ENCODE measurements at places on chromosomes 3 and 15.
A peak's percentile ranks its signal among the peaks of the same experiment; 100 is the strongest.

- no peak for DNase-seq
These were observed 11.6 kb upstream of the ZXDC start for GRCh38 chr3:126487151-126487771.

DNA sequence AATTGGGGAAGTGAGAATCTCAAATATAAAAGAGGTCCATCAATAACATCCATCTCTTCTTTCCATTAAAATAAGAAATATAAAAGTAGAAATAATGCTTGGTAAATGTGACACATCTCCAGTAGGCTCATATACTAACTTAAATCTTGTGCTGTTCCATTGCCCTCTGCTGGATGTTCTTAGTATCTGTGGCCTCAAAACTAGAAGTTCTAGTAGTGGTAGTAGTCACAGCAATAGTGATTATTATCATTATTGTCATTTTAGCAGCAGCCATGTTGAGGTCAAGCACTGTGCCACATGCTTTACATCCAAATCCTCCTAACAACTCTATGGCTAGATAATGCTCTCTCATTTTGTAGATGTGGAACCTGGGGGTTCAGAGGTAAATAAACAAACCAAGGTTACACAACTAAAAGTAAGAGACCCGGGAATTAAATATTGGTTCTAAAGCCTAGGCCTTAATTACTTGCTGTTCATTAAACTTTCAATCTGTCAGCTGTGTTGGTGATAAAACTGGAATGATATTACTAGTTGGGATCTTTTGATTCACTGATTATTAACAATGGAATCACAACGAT lies 20.2 kb upstream of the BTLA start:
- peak; percentile 45 for DNase-seq

DNA sequence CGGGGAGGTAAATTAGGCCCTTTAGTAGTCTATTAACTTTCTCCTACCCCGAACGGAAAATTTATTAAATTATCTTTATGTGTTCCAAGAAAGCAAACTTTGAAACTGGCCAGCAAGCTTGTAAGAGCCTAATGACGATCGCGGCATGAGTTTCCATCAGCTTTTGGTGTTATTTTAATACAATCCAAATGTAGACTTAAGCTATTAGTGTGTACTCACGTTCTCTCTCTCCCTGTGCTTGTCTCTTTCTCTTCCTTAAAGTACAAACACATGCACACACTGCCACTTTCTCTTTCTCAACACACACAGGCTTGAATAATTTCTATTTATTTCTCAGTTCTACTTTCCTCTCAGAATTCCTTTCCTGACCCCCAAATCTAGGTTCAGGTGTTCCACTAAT lies 108.8 kb upstream of the MME start:
- DNase-seq: no peak

- DNase-seq: peak; percentile 64
These were observed 152.3 kb downstream of the IGF1R start for GRCh38 chr15:98800437-98801233.

DNA sequence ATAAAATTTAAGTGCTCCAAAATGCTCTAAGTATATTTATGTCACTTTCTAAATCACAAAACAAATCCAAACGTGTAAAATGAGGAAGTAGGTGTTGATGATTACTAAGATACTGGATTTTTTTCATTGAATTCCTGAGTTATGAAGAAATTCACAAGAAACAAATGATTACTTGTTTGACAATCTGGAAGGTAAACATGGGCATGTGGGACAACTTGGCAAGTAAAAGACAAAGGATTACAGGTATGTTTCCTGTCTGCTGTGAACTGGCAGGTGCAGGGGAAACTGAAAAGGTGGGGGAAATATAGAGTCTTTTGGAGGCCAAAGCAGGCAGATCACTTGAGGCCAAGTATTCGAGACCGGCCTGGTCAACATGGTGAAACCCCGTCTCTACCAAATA lies 252.7 kb upstream of the AZI2 start:
- no peak for DNase-seq

DNA sequence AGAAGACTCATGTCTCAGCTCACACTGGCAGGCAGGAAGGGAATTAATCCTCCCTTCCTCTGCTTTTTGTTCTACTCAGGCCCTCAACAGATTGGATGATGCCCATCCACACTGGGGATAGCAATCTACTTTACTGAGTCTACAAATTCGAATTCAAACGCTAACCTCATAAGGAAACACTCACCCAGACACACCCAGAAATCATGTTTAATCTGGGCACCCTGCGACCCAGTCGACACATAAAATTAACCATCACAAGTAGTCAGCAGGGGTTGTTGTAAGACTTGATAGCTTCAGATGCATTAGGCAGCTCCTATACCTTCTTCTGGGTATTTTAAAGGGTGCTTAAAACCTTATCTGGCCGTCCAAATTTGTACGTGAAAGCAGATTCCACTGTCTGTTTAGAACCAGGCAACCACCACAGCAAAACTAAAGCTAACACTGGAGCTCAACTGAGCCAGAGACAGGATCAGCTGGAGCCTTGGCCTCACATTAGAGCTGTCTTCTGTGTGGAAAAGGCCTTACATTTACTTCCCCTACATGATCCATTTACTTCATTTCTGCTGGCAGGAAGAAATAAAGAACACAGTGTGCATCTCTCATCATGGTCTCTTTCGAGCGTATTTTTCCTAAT lies 407.3 kb upstream of the PPP2R3A start:
- no peak for DNase-seq

DNA sequence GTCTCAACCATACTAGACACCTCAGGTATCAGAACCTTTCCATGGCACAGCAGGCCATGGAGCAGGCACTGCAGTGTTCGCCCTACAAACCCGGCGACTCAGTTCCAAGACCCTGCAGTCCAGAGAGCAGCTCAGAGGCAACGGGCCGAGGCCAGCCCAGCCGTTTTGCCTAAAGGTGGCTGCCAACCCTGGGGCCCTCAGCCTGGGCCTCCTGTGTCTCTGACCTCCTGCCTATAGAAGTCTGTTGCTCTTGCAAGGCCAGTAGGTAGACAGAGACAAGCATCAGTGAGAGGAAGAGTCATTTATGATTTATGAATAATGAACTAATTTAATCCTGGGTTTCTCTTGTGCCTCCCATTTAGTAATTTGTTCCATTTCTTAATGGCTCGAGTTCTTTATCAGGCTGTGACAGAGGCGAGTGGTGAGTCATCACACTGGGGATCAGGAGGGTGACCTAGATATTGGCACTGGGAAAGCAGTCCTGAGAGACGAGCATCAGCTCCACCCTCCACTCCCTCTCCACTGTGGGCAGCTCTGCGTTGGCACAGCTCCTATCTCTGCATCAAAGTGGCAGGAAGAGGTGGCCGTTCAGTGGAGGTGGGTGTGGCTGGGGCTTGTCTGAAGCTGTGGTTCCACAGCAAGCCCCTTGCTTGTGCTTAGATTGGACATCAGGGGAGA lies 79.8 kb downstream of the ABHD5 start:
- DNase-seq: no peak

- DNase-seq: no peak
These were observed 654.2 kb downstream of the OTOL1 start for GRCh38 chr3:162150790-162151189.

GRCh38 chr3:158659454-158660237 lies 12.8 kb downstream of the LXN start:
- peak; percentile 70 for DNase-seq

GRCh38 chr15:29698030-29698701 lies 124.1 kb downstream of the TJP1 start:
- DNase-seq: no peak

DNA sequence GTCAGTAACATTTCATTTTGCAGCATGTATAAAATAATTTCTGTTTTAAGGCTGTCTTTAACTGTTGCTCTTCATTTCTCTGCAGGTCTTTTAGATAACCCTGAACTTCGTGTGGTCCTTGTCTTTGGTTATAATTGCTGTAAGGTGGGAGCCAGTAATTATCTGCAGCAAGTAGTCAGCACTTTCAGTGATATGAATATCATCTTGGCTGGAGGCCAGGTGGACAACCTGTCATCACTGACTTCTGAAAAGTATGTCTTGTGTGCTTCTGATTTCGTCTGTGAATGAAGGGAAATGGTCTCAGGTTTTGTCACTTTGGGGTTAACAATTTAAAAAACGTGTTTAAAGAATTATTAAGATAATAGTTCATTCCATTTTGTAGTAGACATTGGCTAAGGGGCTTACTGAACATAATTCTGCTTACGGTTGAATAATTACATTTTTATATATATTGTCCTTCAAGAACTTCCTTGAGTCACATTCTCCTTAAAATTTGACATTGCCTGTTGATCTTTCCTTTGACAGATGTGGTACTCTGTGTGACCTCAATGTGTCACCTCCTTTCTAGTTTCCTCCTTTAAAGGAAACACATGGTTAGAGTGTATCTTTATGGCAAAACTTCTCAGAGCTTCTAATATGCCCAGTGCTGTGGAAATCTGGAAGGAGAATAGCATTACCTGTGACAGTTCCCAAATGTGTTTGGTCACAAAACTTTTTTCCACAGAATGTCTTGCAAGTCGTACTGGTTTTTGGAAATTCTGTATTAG lies 26.3 kb downstream of the FBXO22 start:
- no peak for DNase-seq

DNA sequence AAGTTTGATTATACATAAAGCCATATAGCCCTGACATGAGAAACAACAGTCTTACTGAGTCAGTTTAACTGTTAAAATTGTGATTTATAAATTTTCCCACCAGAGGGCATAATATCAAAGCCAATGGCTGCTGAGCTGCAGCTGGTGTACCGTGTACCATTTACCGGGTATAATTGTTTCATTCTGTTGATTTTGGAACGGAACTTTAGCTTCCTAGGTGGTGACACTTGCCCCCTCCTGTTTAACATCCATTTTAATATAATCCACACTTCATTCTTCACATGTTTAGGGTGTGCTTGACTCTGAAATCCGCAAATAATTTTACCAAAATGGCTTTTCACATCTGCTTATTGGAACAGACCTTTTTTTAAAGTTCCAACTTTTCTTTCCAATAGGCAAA lies 72.8 kb downstream of the SLC9A9 start:
- DNase-seq: peak; percentile 71

- DNase-seq: no peak
These were observed 52.5 kb upstream of the OTOL1 start for GRCh38 chr3:161443921-161444693.

GRCh38 chr15:99177679-99178078 lies 71.7 kb downstream of the TTC23 start:
- no peak for DNase-seq

DNA sequence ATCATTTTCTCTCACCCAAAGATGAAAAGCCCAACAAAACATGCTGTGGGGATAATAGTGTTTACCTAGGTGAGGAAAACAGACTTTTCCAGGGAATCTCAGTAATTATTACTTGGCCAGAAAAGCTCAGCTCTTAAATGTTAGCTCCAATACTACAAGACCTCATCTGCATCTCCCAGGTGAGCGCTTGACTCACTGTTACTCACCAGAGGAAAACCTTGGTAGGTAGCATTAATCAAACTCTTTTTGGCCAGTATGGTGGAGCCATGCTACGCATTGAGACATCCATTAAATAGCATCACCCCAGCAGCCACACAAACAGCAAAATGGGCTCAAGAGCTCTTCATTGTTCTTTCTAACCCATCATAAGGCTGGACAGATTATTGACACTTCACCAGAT lies 99.0 kb downstream of the TIGIT start:
- DNase-seq: no peak

GRCh38 chr15:85172846-85173490 lies 191.3 kb downstream of the PDE8A start:
- DNase-seq: no peak

- no peak for DNase-seq
These were observed 188.5 kb downstream of the FAM43A start for GRCh38 chr3:194874206-194874605.
